ENCODE measurements at places on chromosomes 11 and 22.

GRCh38 chr11:70779433-70780245 lies 381.3 kb downstream of the CTTN start:
- no peak for DNase-seq

GRCh38 chr11:68251765-68252164 lies 20.0 kb downstream of the C11orf24 start:
- DNase-seq, result no peak

GRCh38 chr11:123145220-123145619 lies 49.8 kb downstream of the CLMP start:
- peak; percentile 82 for DNase-seq

DNA sequence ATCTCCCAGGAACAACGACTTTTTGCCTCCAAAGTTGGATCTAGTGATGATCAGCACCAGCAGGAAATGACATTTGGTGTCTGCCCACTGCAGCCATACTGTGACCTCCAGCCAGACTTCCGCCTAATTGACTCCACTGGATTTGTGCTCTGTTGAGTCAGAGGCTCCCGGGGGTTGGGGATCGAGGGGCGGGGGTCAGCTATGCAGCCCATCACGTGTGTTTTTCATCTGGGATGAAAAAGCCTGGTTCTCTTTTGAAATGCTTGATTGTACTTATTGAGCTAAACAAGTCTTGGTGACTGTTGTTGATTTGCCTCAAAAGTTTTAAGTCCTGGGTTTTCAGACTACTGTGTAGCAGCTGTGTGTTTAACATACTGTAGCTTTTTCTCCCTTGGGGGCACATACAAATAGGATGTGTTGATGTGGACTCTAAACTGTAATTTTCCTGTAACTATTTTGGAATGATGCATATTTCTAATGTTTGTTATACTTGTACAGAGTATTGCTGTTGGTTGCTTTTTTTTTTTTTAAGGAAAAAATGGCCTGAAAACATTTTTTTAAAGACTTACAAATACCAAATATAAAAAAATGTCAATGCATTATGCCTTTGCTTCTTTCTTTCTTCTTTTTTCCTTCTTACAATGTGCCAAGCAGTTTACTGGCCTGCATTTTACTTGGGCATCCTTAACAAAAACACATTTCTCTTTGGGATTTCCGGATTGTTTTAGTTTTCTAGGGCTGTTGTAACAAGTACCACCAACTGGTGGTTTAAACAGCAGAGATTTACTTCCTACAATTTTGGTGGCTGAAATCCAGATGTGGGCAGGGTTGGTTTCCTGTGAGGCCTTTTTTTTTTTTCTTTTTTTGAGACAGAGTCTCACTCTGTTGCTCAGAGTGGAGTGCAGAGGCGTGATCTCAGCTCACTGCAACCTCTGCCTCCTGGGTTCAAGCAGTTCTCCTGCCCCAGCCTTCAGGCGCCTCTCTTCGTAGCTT lies 46.1 kb upstream of the OR4B1 start:
- peak; percentile 40 for DNase-seq

DNA sequence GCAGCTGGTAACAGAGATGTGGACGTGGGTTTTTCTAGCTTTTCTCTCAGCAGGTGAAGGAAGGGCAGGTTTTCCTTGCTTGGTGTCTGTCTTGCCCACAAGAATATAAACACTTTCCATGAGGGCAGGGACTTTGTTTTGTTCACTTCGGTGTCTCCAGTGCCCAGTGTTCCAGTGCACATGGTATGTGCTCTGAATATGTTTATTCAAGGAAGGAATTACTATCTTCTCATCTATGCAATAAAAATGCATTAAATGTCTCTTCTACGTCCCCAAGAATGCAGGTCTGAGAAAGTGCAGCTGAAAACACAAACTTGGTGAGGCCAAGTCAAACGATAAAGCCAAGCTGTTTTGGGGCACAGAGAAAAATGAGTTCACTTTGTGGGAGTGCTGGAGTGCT lies 56.3 kb upstream of the PLET1 start:
- DNase-seq, result no peak

DNA sequence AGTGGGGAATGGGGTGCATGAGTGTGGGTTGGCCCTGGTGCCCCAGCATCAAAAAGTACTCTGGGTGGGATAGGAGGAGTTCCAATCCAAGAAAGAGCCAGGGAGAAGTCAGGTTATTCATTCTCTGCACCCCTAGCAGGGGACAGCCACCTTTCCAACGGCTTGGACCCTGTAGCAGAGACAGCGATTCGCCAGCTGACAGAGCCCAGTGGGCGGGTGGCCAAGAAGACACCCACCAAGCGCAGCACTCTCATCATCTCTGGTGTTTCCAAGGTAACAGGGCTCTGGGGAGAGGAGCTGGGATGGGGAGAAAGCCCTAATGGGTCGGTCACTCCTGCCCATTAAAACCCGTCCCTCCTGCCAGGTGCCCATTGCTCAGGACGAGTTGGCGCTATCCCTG lies 6.6 kb downstream of the C2CD2L start:
- DNase-seq, result no peak

Measured in hepatic stellate cell (primary cell).